Ecto neural progenitor cell (in vitro differentiated cells): ENCODE measurements at places on chromosomes 12 and 14.

DNA sequence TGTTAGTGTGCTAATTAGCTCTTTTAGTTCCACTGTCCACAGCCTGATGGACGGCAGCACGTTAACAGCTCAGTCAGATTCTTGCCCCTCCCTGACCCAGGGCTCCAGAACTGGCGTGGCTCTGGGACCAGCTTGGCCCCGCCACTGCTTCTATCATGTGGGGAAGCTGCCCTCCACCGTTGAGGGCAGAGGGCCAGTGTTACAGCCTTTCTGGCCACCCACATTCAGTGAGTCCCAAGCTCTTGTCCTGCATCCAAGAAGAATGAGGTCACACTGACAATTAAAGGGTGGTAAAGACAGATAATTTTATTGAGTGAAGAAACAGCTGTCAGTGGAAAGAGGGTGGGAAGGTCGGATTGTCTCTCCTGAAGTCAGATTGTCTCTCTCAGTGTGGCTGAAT lies 36.9 kb downstream of the BCL2L14 start:
- no peak for DNase-seq

GRCh38 chr12:97474161-97474560 lies 11.6 kb downstream of the RMST start:
- DNase-seq: no peak

DNA sequence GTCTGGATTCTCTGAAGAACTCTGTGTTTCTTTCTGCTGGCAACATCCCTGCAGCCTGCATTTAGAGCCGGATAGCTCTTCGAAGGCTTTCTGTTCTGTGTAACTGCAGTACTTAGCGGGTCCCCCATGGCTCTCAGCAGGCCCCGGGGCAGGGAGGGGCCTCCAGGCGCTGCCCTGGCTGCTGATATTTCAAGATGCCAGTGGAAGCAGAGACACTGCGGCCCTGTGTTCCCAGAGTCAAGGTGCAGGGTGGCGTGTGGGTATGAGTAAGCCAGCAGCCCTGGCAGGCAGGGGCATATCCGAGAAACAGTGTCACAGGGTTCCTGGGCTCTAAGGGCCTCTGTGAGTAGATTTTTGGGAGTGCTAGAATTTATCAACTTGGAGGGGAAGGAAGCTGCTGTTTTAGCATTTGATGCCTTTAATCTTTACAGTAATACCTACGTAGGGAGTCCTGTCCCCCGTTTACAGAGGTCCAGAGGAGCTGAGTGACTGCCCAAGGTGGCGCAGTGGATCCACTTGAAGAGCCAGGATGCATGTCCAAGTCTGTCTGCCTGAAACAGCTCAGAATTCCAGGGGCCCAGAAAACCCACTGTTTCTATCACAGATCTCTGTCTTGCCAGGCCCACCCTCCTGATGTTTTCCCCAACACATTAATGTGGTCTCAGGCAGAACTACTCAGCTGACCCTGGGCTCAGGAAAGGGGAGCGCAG lies 16.2 kb downstream of the ESRRB start:
- DNase-seq: no peak

- no peak for DNase-seq
Observed at GRCh38 chr12:92987846-92988621, 58.9 kb upstream of the EEA1 start.

DNA sequence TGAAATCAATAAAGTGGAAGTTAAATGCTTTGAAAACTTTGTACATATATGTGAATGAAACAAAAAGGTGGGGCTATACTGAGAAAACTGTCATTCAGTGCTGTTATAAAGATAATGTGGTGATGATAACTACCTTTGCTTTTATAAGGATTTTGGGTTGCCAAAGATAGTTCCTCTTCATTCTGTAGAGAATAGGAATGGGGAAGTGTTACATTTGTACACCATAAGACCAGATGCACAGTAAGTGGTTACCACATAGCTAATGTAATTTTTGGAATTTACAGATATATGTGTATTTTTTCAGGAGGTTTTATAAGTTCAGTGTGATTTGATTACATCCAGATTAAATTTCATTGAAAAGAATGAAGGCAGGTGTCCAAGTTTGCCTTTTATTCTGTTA lies 18.1 kb downstream of the RAB21 start:
- no peak for DNase-seq

DNA sequence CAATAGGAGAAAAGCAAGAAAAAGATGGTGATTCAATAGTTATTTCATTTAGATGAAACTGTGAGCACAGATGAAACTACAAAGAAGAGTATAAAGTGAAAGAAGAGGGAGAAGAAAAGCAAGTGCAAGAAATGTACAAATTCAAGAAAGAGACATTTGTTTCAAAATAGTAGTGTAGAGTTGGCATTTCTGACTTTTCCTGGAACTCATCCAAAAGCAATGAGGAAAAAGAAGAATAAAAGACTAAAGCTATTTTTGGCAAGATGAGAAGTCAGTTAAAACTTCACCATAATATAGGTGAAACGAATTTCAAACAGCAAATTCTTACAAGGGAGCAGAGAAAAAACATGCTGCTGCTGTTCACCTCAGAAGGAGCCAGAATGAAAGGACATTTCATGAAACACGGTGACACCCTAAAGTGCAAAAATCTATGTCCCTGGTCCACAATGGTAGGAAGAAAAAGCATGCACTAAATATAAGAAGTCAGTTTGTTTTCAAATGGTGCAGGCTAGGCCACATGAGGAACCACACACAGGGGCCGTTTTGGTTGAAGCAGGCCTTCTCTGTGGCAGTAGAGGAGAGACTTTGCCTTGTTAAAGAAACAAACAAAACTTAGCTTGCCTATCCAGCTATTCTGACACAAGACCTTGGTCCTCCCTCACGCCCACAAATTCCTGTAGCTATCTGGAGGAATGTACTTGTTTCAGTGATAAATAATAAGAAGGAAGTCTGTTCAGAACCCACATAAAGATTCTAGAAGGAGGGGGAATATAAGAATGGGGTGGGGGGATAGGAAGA lies 11.1 kb upstream of the CMAS start:
- no peak for DNase-seq

GRCh38 chr12:64056741-64057140 lies 165.4 kb downstream of the KICS2 start:
- DNase-seq: no peak

DNA sequence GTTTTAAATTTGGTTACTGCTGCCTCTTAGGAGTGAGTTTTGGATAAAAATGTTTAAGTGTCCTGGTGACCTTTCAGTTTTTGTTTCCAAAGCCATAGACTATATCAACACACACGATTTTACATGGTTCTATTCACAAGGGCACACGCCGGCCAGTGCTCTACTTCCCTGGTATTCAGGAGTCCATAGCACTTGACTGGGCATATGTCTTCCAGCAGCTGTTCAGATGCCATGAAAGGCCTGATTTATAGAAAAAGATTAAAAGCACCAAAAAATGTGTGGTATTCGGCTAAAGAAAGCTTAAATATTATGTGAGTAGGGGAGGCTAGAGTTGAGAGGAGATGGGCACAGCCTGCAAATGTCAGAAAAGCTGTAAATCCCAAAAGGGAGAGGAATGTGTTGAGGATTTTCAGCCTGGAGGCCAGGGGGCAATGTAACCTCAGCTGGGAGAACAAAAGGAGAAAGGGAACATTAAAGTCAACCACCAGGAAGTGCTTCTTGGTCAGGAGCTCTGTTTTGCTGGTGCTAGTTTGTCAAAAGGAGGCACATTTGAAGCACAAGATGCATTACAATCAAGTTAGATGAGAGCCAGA lies 478.4 kb downstream of the RAD51B start:
- no peak for DNase-seq

DNA sequence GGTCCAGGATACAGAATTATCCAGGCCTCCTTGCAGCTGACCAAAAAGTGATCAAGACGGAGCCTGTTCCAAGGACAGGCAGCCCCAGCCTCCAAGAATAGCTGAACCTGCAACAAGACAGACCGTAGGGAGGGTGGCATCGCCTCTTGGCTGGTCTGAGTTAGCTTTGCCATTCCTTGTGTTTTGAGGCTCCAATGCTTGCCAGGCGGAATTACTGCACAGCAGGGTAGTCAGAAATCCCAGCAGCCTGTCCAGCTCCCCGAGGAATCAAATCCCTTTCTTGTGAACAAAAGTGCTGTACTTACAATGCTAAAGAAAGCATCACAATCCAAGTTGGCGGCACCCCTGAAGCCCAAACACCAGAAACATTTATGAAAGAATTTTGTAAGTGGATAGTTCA lies 246.9 kb downstream of the TMEM132C start:
- no peak for DNase-seq

DNA sequence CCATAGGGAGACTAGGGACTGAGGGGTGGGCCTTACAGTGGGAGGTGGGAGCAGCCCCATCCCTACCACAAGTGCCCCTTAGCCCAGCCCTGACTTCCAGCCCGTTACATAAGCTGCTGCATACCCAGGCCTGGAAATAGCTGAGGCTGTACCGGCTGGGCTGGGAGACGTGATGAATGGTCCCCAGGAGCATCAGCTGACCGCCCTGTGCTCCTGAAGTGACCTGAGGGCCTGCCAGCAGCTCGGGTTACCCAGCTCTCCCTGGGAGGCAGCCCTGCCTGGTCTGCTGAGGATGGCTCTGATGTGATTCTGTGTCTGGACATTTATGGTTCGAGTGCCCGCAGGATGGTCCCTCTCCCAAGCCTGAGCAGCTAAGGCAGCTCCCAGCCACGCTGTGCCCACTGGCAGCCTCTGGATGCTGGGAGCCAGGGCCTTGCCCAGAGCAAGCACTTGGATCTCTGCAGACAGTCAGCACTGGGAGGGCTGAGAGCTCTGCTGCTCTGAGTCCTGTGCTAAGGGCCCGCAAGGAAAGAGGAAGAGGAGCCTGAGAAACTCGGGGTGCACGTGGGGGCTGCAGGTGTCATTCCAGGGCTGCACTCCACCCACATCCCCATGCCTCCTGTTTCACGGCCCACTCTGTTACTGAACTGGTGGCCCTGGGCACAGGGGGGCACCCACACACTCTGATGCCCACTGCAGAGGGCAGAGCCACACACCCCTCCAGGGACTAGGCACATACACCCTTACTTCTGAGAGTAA lies 20.5 kb downstream of the TAMALIN start:
- DNase-seq: no peak

- DNase-seq: no peak
Observed at GRCh38 chr14:54643696-54644176, 76.8 kb downstream of the SAMD4A start.

DNA sequence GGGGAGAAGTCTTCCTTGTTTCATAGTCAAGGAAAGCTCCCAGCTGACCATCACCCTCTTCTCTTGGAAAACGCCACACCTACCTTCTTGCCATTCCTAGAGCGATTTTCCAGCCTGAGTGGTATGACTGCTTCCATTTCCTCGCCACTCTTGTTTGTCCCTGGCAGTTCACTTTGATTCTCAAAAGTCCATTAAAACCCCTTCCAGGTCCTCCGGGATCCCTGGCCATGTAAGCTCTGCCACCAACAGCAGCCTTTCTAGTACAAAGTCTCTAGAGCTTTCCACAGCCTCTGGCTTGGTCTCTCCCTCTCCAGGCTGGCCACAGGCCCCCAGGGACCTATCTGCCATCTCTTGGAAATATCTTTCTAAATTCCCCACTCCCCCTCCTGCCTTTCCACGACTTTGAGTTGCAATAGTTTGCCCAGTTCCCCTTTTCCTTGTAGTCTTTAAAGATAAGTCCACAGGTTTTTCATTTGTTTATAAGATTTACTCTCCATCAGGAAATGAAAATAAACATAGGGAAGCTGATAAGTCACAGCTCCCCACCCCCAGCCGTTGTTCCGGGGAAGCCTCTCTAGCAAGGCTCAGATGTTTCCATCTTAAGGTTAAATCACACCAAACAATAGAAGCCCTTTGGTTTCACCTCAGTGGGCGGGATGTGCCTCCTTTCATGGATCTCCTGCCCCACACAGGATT lies 42.9 kb upstream of the SINHCAF start:
- DNase-seq: peak; percentile 67

GRCh38 chr12:1093166-1093751 lies 102.2 kb downstream of the ERC1 start:
- no peak for DNase-seq

- DNase-seq: no peak
Observed at GRCh38 chr14:66709291-66709690, 201.3 kb downstream of the GPHN start.

DNA sequence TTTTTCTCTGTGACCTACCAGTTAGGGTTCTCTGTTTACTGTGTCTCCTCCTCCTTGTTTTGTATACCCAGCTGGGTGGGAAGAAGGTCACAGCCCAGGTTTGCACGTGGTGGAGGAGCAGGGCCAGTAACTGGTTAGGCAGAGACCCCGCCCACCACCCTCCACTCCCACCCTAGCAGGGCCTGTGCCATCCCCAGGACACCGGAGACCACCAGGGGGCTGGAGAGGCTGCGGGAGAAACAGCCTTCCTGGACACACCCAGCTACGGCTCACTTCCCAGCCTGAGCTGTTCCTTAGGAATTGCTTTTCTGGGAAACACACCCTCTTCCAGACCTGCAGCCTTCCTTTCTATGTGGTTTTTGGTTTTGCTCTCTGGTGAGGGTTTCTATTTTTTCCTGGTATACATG lies 21.1 kb downstream of the BDKRB2 start:
- DNase-seq: peak; percentile 64

GRCh38 chr12:14618983-14619382 lies 51.3 kb upstream of the PLBD1 start:
- no peak for DNase-seq
